ENCODE measurements at places on chromosomes 5 and 9.

- no peak for DNase-seq
These were observed 4.5 kb upstream of the OTP start for GRCh38 chr5:77642738-77643653.

GRCh38 chr9:9392755-9393154, 1220.0 kb downstream of the PTPRD start:
- DNase-seq: no peak

- DNase-seq: no peak
These were observed 483.9 kb downstream of the DNAH5 start for GRCh38 chr5:13460587-13460986.

GRCh38 chr9:101307051-101307450, 77.8 kb downstream of the BAAT start:
- DNase-seq: no peak

GRCh38 chr5:65418661-65419060, 63.1 kb downstream of the ADAMTS6 start:
- DNase-seq: no peak

DNA sequence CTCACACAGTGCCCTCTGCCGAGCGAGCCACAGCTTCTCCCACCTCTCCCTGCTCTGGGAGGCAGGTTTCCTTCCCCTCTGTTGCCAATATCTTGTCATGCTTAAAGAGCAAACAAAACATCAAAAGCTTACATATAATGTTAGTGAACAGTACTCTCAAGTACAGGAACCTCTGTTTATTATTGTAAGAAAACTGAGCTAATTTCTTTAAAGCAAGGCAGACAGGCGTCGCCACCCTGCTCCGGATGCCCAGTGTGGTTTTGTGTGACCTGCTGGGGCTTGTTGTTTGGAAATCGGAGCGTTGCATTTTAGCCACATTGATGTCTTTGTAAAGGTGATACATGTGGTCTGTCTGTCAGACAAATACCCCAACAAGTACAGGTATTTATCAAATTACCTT, 401.4 kb upstream of the IRX1 start:
- DNase-seq: no peak

GRCh38 chr5:141777130-141777529, 95.1 kb upstream of the ARAP3 start:
- no peak for DNase-seq

- no peak for DNase-seq
These were observed 205.5 kb downstream of the PAX5 start for GRCh38 chr9:36828611-36829013.

GRCh38 chr9:120845255-120845654, 2.5 kb upstream of the PSMD5 start:
- DNase-seq: peak; percentile 45

DNA sequence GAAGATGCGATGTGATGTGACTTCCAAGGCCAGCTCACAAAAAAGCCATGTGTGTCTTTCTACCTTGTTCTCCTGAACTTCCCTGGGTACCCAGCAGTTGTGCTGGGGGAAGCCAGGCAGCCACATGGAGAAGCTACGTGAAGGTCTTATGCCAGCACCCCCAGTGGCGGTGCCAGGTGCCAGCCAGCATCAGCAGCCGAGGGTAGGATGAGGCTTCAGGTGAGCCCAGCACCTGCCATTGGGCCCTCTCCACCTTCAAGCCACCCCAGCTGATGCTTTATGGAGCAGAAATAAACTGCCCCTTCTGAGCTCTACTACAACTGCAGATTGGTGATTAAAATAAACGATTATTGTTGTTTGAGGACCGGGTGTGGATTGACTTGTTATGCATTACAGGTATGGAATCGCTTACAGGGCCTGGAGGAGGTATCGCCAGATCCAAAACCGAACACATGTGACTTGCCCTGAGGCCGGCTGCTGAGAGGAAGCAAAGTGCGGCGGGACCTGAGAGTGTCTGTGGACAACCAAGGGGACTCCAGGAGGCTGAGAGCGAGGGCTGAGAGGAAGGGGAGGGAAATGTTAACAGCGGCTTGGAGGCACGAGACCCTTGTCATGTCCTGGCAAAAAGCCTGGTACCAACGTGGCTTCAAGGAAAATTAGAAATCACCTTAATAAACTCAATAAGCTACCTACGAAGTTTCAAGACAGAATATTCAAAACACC, 36.0 kb upstream of the OLFM1 start:
- DNase-seq: no peak

DNA sequence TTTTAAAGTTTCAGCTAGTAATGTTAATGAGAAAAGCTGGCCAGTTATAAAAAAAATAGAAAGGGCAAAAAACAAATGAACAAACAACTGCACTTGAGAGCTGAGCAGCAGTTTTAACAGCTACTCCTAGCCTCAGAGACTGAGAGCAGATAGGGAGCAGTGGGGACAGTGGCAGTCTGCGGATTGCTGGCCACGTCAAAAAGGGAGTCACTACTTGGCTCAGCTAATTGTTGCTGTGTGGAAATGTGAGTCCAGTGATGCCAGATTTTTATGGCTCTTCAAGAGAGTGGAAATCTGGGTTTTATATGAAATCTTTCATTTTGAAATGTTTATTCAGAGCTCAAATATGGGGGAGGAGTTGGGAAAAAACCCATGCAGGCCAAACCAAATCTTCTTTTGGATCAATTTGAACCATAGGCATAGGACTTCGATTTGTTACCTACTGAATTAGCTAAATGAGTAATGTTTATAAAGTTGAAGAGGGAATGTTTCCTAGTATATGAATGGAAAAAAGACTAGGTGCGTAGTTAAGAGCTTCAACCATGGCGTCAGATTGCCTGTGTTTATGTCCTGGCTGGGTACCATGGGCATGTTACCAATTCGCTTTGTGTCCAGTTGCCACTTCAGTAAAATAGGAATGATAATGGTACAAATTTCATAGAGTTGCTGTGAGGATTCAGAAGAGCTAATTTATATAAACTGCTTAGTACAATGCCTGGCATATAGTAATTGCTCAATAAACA, 102.1 kb downstream of the PAM start:
- no peak for DNase-seq
